ENCODE measurements at places on chromosomes 13 and 19.

GRCh38 chr13:40187841-40188591 lies 478.4 kb downstream of the FOXO1 start:
- no peak for DNase-seq

GRCh38 chr19:50702871-50703829 lies 16.5 kb downstream of the SHANK1 start:
- DNase-seq, result no peak

DNA sequence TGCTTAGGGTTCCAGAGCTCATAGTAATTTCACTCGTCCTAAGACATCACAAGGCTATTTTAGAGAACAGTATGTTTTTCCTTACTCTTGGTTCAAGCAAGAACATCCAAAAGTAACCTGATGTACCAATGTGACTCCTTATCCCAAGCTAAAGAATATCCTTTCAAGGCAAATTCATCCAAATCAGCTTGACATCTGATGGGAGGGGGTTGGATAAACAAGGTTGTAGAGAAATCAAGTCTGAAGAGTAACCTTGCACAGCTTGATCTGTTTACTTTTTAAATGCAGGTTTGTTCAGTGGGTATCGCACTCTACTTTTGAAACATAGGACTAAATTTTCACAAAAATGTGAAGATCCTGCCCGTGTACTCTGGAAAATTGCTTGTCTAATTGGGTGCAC lies 201.2 kb downstream of the GGACT start:
- DNase-seq, result no peak

DNA sequence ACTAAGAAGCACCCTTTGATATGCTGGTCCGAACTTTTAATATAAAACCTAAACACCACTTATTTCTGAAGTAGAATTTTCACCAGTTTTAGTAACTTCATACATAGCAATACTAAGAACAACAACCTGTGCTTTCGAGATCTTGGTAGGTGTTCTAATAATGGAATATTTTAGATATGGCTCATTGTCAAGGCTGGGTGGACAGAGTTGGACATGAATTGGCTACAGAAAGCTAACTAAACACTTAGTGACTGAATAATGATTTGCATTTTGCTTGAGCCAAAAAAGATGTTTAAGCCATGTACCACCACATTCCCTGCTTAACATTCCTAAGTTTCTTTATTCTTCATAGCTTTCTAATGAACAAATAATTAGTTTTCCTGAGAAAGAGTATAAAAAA lies 344.3 kb upstream of the SGCG start:
- DNase-seq, result no peak

- DNase-seq, result no peak
Observed at GRCh38 chr19:17365361-17365760, 11.8 kb downstream of the PLVAP start.

GRCh38 chr19:28122734-28123133 lies 1090.2 kb downstream of the UQCRFS1 start:
- no peak for DNase-seq

DNA sequence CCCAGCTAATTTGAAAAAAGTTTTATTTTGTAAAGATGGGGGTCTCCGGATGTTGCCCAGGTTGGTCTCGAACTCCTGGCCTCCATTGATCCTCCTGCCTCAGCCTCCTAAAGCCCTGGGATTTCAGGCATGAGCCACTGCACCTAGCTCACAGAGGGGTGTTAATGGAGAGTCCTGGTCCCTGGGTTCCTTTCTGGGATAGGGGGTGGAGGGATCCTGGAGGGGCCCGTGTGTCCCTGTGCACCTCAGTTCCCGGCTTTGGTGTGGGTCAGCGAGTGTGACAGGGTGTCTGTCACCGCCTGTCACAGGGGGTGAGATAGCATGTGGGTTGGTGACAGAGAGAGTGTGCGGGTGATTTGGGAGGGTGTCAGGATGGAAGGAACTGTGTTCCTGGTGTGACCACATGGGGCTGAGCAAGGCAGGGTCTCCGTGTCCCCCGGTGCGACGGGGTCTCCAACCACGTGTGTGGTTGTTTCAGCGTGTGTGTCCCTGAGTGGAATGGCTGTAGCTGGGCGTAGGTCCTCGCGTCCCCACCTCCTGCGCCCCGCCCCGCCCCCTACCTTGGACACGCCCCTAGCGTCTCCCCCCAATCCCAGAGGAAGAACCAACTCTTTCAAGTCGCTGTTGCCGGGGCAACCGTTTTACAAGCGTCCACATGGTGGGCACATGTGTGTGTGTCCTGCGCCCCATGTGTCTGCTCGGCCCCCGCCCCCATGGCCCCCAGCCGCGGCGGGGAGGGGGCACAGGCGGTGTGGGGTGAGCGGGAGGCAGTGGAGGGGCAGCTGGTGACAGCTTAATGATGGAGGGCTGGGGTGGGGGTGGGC lies 2.9 kb upstream of the NRTN start:
- no peak for DNase-seq

Data from stimulated activated CD8-positive, alpha-beta memory T cell treated with anti-CD3 and anti-CD28 coated beads, Interleukin-15, amount 100 ng/mL, for 1 hour (primary cell).